ENCODE measurements at places on chromosomes 13 and 19.

DNA sequence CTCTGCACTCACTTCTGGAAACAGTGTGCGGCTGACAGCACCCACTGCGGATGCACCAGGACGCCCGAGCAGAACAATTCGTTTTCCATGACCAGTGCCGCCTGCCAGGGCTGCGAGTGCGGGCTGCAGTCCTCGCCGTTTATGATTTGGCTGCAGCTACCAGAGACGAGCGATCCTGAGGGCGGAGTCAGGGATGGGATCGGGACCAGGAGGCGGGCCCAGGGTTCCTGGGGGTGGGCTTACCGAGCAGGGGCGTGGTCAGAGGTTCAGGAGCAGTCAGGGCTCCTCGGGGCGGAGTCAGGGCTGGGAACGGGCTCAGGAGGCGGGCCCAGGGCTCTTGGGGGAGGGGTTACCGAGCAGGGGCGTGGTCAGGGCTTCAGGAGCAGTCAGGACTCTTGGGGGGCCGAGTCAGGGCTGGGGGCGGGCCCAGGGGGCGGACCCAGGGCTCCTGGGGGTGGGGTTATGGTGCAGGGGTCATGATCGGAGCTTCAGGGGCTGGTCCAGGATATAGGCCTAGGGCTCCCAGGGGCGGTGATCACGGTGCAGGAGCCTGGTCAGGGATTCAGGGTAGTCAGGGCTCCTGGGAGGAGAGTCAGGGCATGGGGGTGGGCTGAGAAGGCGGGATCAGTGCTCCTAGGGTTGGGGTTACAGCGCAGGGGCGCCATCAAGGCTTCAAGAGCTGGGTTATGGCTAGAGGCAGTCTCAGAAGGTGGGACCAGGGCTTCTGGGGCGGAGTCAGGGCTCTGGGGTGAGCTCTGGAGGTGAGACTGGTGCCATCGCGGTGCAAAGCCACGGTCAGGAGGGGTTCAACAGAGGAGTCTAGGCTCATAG, 1.7 kb downstream of the KLK4 start:
- DNase-seq, result peak; percentile 62

GRCh38 chr19:57934820-57935665, at the start of gene ZNF418:
ZNF418 (minus strand) TSS chr19:57935402; CDS start chr19:57933822, 1,580 bp downstream.
- no peak for DNase-seq

DNA sequence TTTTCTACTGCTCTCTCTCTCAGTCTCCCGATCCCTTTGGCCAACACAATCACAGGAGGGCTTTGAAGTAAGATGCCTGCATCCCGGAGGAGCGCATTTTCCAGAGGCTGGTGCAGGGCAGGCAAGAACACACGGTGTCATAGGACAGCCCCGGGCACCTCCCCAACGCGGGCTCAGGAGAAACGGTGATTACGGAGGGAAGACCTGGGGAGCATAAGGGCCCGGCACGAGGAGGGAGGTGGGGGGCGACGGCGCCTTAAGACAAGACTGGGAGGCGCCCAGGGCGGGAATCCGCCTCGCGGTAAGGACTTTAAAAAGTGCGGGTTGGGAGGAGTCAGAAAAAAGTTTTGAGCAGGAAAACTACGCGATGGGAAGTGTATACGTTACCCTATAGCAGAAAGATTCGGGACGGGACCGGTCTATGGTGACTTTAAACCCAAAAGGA, 18.7 kb upstream of the ZNF888 start:
- no peak for DNase-seq

DNA sequence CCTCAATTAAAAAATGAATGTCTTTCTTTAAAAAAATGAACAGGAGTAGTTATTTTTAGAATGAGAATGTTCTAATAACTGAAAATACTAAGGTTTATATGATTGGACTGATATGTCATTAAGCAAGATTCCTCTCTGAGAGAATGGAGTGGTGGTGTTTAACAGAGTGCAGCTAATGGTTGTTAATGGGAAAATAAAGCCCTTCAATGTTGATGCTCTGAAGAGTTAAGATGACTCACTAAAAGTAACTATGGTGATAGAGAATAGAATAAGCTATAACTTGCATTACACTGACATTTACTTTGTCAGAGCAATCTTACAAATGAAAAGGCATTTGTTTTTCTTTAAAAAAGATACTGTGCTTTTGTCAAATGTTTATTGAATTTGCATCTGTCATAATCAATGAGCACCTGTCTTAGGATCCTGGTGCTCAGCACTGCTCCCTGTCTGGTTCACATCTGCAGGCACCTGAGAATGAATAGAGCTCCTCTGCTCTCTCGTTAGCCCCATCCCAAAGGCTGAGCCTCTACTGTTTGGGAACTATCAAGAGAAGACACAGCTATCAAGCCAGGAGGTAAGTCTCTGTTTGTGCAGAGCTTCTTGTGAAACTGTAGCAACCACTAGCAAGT, 15.1 kb downstream of the PABPC3 start:
- DNase-seq, result peak; percentile 57

DNA sequence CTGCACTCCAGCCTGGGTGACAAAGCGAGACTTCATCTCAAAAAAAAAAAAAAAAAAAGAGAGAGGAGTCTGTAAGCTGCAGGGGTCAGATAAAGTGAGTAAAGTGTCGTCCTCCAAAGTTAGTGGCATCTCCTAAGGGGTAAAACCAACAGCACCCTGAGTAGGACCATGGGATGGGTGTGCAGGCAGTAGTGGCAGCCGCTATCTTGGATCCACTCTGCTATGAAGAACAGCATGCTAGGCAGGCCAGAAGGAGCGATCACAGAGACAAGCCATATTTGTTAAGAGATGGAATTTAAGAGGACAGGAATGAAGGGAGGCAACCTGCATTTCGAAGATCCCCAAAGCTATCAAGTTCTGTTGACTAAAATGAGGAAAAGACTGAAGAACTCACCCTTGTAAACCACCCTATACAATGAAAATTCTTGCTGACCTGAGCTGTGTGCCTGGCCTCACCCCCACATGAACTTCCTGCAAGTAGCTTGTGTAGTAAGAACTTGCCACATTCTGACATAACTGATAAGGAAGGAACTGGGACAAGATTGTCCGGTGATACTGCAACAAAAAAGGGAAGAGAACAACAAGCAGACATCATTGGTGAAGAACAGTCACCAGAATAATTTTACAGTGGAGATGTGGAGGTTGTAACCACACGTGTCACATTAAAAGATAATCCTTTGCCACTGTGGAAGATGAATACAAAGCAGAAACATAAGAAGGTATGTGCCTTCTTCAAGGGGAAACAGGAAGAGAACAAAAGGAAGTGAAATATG, 16.2 kb downstream of the DPY19L3 start:
- DNase-seq, result no peak

- no peak for DNase-seq
Observed at GRCh38 chr19:49475995-49476880, 2.2 kb downstream of the FLT3LG start.

DNA sequence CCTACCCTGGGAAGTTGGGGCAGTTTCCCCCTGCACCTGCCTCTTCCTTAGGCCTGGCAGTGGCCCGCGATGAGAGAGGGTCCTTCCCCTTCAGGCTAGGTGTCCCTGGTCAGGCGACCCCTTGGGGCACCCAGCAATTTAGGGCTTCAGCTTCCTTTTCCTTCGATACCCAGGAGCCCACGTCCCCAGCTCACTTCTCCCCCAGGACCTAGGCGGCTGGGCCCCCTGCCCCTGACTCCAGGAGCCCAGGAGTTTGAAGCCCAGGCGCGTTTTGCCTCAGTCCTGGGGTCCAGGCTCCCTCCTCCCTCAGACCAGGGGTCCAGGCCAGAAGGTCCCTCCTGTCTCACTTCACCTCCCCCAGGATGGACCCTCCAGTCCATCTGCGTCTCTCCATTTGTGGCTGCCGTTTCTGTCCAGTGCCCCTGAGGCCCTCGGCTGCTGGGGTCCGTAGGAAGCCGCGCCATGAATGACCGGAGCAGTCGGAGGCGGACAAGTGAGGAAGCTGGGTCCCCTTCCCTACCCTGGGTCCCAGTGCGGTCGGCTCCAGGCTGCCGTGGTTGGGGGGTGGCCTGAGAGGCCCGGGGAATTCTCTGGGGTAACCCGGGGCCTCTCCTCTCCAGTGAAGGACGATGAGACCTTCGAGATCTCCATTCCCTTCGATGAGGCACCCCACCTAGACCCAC, 714 bp downstream of the CCDC106 start:
- no peak for DNase-seq

DNA sequence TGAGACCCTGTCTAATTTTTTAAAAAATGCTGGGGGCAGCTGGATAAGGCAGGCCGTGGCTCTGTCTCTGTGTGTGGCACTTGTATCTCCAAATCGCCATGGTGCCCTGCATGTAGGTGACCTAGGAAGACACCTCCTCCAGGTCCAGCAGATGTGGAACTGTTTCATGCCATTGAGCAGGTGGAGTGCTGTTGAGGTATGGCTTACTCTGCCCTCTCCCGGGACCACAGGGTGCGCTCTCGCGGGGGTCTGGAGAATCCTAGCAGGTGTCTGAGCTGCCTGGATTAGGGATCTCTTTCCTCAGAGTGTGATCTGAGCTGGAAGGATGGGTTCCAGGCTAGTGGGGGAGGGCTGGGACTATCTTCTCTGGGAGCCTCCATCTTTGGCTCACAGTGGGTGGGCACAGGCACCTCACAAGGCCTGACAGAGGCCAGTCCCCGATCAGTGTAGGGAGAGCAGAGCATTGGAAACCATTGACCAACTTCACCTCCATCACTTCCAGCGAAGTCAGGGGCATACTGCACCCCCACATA, 67.7 kb upstream of the TM9SF2 start:
- no peak for DNase-seq

- no peak for DNase-seq
Observed at GRCh38 chr13:33015791-33016323, 366 bp upstream of the KL start.

GRCh38 chr13:35378939-35379338, 97.5 kb downstream of the MAB21L1 start:
- no peak for DNase-seq

DNA sequence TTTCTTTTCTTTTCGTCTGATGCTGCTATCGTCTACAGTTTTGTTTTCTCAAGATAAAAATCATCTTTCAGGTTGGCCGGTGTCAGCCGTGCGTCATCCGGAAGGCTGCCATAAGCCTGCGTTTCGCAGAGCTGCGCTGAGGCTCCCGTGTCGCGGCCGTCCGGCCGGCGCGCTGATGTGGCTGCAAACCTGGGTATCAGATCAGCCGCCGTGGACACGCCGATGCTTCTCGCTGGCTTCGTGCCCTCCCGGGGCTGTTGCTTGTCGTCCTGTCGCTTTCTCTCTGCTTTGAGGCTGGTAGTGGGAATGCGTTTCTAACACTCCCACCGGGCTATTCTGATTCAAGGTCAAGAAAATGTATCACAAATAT, 45.9 kb upstream of the TFDP1 start:
- no peak for DNase-seq

DNA sequence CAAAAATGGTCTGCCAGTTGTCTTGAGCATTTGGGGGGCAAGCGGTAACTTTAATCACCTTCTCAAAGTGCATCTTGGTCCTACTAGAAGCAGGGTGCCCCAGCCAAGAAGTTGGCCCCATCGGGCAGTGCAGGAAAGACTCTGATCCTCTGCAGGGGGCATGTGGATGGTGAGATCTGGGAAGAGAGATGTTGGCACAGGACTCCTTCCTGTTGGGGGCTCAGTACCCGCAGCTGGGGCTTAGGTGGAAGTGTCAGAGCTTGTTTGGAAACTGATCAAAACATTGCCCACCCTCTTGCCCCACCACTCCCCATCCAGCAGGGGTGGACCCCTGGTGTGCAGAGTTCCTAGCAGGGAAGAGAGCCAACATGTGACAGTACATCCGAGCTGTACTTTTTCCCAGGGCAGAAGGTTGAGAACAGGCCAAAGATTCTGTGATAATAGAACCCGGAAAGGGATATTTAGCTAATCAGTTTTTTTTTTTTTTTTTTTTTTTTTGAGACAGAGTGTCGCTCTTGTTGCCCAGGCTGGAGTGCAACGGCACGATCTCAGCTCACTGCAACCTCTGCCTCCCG, 8.8 kb downstream of the RRAS start:
- no peak for DNase-seq

DNA sequence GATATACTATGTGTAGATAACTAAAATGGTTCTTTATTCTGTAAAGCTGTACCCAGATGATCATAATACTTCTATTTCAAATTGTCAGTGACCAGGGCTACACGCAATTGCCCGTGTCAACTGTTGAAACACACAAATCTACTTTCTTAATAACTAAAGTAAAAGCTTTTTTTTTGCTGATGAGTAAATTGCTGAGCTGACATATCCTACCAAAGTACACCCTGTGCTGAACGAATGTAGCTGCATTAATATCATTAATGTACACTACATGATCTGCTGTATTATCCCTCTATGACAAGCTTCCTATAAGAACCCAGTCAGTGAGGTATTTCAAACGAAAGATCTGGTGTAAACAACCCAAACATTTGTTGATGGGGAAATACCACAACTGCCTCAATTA, 827.2 kb upstream of the ATXN8OS start:
- no peak for DNase-seq

- no peak for DNase-seq
Observed at GRCh38 chr19:11131471-11131870, 24.1 kb downstream of the SPC24 start.

GRCh38 chr13:49213539-49213938, 6.6 kb upstream of the MLNR start:
- no peak for DNase-seq

GRCh38 chr13:109712124-109712722, 74.2 kb downstream of the IRS2 start:
- no peak for DNase-seq

DNA sequence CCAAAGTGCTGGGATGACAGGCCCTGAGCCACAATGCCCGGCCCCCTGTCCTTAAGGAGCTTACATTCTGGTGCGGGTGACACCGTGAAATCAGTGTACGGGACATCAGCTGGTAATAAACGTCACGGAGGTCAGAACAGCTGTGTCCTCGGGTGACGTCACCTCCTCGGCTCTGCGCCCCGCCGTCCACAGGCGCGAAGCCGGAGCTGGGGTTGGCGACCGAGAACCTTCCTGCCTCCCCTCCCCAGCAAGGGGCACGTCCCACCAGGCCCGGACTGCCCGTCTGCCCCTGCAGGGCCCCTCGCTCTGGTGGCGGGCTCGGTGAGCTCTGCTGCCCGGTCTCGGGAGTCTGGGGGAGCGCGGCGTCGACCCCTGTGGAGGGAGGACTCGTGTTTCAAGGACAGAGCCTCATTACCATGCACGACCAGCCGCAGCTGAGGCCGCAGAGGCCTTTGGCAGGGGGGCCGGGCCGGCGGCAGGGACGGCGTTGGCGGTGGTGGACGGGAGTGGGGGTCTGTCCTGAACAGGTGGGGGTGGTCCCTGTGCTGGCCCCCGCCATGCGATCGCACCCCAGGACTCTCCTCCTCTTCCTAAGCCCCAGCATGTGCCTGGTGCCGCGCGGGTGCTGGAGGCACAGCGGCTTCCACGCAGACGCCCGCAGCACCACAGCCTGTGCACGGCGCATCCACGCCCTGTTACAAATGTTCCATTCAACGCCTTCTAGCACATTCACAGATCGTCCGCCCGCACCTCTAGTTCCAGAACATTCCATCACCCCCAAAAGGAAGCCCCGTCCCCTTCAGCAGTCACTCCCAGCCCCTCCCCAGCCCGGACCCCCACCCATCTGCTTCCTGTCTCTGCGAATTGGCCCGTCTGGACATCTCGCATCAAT, 5.4 kb downstream of the LINGO3 start:
- no peak for DNase-seq
